ENCODE measurements at places on chromosomes 1 and 21.

DNA sequence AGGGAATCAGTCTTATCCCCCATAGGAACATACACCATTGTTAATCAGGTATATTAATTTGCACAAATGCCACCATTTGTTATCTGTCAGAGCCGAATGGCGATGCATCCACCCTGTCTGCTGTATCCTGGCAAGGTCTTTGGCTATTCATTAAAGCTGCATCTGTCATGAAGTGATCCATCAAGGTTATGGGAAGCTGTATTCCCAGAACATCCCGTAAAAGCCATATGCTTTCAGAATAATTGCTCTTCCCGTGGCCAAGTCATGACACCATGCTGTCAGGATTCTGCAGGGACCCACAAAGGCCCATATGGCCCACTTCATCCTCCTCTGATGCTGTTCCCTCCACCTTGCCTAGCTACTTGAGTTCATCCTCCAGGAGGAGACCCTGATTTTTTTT lies 103.9 kb downstream of the RAVER2 start:
- DNase-seq, result no peak

DNA sequence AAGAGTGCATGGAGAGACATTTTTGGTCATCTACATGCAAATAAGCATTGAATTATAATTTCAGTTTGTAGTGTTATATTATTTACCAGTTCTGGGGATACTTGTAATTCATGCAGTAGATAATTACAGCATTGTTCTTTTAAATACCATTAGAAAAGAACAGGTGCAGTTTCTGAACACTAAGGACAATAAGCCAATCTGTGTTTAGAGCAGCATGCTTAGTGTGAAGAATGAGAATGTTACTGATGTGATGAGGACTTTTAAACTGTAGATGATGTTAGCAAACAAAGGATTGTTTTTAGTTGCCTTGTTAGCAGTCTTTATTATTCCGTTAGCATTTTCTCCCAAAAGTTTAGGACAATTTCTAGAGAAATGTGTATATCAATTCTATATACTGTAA lies 348.3 kb downstream of the BRINP3 start:
- DNase-seq, result no peak

- DNase-seq, result no peak
Observed at GRCh38 chr1:153638261-153638660, 4.4 kb downstream of the CHTOP start.

GRCh38 chr1:32816676-32817158 lies 441 bp downstream of the YARS1 start:
- no peak for DNase-seq

DNA sequence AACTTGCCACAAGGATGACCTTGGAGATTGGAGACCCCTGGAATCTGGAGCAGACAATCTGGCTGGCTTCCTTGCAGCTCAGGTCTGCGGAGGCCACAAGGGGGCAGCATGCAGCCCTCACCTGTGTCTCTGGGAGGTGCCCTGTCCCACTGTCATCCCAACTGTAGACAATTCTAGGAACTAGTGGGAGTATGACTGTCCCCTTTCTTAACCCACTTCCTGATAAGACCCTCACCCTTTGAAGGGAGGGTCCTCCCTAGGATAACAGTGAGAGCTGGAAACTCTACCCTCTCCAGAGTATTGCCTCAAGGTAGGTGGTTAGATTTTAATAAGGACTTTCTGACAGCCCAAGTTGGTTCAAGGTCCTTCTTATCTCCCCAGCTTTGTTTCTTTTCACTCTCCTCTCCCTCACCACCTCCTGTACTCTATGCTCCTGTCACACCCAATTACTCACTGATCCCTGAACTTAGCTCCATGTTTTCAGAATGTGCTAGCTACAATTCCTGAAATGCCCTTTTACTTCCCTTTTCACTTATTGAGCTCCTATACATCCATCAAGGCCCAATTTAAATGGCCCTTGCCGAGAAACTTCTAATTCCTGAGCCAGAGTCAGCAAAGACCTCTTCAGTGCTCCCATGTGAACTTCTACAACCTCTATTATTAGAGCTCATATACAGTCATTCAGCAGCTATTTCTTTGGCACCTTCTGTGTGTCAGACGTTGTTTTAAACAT lies 9.2 kb upstream of the KCNQ4 start:
- DNase-seq, result peak; percentile 55

DNA sequence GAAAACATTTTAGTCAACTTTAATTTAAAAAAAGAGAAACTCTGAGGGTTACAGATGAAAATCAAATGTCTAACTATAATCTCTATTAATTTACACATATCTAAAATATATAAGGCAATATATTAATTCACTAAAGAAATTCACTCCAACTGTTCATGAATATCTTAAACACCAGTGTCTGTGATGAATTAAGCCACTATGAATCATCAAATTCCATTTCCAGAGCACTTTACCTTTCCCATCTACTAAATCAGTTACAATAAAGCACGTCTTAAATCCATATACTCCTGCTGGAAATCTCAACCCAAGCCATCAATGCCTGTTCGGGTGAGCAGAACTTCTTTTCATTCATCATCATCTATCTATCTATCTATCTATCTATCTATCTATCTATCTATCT lies 4.3 kb downstream of the TAF5L start:
- no peak for DNase-seq

DNA sequence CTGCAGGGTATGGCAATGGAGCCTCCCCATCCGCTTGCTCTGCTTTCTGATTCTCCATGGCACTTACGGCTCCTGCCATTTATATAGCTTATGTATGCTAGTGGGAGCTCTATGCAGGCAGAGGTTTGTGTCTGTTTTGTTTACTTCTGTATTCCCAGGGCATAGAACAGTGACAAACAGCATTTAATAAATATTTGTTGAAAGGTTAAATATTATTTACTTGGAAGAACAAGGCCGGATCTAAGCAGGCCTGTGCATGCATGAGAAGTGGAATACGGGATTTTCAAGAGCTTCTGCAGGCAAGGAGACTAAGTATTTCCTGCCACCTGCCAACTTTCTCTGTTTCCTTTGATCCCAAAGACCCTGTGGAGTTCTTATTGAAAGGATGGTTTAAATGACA lies 90.7 kb downstream of the XCL2 start:
- DNase-seq, result no peak

- DNase-seq, result no peak
Observed at GRCh38 chr21:45846373-45847160, 135.0 kb upstream of the COL6A1 start.

- no peak for DNase-seq
Observed at GRCh38 chr21:44357064-44357837, 3.8 kb downstream of the TRPM2 start.

- no peak for DNase-seq
Observed at GRCh38 chr1:205356440-205357139, at the start of gene KLHDC8A. KLHDC8A (minus strand) TSS chr1:205356922; CDS start chr1:205343604, 13,318 bp downstream.

- no peak for DNase-seq
Observed at GRCh38 chr1:192627901-192628300, 8.0 kb upstream of the RGS13 start.

GRCh38 chr21:37974081-37974480 lies 57.8 kb upstream of the KCNJ6 start:
- no peak for DNase-seq

- DNase-seq, result no peak
Observed at GRCh38 chr21:33898586-33898985, 17.0 kb downstream of the ATP5PO start.

GRCh38 chr1:180501865-180502360 lies 464 bp downstream of the ACBD6 start:
- peak; percentile 64 for DNase-seq

DNA sequence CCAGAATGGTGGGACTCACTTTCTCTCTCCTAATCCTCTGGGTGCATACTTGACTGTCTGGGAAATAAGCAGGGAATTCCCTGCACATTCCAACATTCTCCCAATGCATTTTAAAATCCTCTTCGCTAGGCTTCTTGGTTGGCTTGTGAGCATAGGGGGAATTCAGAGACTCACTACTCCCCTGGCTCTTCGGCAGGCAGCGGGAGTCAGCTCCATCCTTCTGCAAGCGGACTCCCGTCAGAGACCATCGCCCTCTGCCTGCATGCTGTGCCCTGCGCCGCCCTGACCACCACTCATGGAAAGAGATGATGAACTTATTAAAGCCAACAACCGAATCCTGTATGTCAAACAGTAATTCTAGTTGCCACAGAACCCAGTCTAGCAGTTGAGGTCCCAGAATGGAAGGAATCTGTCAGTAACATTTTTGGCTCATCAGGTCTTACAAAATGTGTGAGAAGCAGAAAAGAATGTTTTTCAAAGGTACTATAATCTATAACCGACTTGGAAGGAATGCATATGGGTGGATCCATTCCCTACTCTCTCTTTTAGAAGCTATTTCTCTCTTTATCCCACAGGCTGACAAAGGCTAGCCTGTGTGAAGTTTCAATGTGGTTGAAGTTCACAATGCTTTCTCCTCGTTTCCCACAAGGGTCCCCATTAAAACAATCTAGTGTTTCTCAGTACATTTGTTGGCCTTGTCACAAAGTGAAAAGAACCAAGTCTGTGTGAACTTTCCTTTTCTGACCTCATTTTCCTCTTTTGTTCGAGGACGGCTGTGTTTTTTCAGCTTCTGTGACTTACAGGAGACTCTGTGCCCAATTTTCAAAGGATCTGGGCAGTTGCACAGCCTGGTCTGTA lies 119.1 kb upstream of the ADAR start:
- no peak for DNase-seq

GRCh38 chr1:181122222-181122621 lies 33.7 kb downstream of the IER5 start:
- DNase-seq, result no peak

DNA sequence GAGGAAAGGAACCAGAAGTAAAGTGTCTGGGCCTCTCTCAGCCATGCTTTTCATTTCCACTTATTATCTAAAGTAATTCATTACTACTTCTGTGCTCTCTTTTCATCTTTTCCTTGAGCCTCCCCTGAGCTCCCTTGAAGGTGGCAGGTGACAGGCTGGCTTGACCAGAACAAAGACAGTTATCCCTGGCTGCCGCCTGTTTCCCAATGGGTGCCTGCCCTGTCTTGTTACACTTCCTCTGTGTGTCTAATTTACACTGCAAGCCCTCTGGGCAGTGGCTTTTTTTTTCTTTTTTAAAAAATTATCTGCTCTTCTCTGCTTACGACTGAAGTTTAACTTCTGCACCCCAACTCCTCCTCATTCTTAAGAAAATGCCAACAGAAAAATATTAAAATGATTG lies 113.4 kb downstream of the NGF start:
- DNase-seq, result no peak

DNA sequence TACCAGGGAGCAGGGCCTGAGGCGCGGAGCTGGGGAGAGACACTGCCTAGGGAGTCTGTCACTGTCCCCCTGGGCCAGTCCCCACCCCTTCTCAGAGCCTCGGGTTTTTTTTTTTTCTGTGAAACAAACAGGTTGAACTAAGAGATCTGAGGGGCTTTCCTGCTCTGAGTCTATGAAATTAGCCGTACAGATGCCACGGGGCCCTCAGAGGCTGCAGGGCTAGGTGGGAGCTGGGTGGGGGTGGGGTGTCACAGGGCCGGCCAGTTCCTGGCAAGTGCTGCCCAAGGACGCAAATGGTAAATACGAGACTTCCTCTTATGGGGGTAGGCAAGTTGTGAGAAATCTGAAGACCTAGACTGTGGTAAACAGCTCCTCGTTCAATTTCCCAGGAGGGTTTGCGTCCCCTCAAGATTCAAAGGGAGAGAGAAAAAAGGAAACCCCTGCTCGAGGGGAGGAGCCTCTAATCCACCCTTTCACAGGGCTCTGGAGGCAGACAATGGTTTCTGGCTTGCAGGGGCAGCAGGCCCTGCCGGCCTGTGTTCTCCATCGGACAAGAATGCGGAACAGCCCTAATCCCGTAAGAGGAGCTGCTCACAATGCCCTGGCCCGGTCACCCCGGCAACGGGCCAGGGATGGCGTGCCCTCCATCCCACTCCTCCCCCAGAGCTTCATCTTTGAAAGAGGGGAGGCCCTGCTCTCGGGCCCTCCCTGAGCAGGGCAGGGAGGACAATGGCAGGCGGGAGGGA lies 7.8 kb downstream of the NUAK2 start:
- DNase-seq, result no peak

GRCh38 chr1:203098914-203099520 lies 13.2 kb upstream of the MYOG start:
- no peak for DNase-seq

DNA sequence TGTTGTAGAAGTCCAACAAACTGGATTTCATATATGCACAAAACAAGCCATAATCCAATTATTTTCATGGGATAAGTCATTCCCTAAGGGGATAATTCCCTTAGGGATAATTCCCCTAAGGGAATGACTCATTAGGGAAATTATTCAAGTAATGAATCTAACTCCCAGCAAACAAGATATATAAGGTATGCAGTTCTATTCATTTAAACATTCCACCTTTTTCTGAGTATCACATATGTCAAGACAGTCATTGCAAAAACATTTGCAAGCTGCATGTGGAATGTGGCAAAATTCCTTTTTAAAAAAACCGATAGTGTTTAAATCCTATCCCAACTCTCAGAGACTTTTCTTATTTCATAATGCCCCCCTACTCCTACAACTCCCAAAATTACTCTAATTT lies 131.2 kb downstream of the AKT3 start:
- DNase-seq, result no peak

GRCh38 chr1:232748910-232749368 lies 56.3 kb upstream of the MAP10 start:
- DNase-seq, result no peak

GRCh38 chr21:33751533-33751932 lies 109.2 kb downstream of the ITSN1 start:
- DNase-seq, result no peak

Measured in stimulated activated naive CD4-positive, alpha-beta T cell treated with Interleukin-2 at 50 U/mL for 16 hours (primary cell).